ENCODE measurements at places on chromosomes 11 and 22.

- ATAC-seq, result no peak
Measured at GRCh38 chr11:1959786-1960185, 12.7 kb downstream of the MRPL23 start.

GRCh38 chr11:116579031-116579653 lies 193.6 kb downstream of the BUD13 start:
- ATAC-seq, result no peak

DNA sequence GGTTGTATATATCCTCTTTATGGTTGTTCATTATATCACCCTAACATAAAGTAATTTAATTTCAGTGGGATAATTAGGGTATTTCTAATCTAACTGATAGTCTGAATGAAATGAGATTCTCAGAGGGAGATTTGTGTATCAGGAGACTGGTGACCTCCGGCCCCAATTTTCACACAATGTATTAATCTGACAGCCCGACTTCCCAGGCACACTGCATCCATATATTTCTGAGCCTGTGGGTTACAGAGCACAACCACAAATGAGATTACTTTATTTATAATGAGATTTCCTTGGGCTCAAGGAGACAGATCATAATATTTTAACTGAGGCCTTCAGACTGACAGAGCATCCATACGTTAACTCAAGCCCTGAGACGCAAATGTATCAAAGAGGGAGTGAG lies 125.9 kb downstream of the RCN1 start:
- no peak for ATAC-seq

DNA sequence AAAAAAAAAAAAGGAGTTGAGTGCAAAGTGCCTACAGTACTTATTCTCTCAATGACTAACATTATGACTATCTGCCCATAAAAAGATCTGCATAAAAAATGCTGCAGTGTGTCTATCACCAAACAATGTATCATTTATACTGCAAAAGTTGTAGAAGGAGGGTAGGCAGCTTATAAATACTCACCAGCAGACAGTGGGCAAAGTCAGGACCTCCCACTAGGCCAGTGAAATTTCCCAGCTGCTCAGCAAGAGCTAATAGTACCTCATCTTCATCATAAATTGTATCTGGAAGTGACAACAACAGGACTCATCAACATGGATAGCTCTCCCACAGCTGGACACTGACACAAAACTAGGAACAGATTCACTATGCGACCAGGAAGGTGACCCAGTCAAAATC lies 1.6 kb downstream of the PPP2R1B start:
- no peak for ATAC-seq

DNA sequence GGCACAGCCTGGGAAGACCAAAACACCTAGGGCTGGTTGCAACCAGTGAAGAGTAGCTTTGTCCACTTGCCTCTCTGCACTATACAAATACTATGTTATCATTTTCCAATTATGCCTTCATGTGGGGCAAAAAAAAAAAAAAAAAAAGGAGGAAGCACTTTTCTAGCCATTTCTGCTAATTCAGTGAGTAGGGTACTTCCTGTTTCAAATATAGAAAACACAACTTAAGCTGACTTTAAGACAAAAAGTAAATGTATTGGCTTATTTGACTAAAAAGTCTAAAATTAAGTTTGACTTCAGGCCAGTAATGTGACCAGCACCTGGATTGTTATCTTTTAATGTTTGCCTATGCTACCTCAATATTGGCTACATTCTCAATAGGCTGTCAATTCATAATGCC lies 15.3 kb downstream of the CCDC73 start:
- ATAC-seq, result no peak

GRCh38 chr22:33051960-33052839 lies 6.0 kb downstream of the SYN3 start:
- ATAC-seq, result no peak

DNA sequence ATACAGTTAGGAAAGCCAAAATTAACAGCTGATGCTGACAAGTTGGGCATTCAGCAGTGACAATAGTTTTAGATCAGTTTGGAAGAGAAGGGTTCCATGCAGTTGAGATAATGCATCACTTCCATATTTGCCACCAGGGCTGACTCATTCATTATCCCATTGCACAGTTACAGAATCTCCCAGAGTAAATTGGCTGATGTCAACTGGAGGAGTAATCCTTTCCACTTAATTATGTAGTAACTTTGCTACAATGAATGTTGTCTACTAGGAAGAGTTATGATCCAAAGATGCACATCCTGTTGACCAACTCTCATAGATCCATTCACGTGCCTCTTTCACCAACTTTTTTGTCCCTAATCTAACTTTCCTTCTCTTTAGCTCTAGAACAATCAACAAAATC lies 123.3 kb upstream of the LUZP2 start:
- ATAC-seq, result no peak

DNA sequence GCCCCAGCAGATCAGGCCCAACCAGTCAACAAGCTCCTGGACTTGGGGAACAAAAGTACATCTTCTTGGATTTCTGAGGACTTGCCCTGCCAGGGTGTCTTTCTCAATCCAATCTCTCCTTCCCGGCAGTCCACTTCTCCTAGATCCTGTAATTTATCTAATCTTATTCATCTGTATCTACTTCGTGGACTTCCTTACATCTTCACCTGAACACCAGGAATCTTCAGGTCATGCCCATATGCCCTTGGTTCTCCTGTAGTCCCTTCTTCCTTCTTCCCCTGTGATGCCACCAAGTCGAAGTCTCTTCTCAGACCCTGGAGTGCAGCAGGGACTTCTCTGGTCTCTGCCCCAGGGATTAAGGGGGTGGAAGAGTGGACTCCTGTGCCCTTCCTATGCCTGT lies 100.3 kb downstream of the ZNF280B start:
- no peak for ATAC-seq

DNA sequence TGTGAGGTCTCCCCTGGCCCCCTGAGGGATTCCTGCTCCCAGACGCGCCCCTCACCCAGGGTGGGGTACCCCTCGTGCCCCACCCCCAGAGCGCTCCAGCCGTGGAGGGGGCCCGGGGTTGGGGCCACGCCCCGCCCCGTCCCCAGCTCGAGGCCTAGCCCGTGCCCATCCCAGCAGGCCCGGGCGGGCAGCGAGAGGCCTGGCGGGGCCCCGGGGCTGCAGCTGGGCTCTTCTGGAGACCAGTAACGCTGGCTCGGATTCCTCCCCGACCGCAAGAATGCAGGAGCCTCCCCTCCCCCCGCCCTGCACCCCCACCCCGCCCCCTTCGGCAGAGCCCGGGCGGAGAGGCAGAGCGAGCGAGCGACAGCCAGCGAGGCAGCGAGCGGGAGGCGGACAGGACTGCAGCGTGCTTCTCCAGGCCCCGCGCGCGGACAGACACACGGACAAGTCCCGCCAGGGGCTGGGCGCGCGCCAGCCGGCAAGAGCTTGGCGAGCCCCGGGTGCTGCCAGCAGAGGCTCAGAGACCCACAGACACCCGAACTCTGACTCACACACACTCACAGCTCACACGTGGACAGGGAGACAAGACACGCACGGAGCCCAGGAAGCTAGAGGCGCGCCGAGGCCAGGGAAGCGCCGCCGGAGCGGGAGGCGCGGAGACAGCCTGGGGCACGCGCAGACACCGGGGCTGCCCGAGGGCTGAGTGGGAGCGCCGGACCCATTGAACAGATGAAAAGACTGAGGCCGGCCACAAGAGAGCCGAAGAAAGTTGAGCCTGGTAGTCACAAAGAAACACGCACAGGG lies 15.2 kb downstream of the BCL9L start:
- ATAC-seq, result peak; percentile 12

GRCh38 chr11:91174734-91175133 lies 951.9 kb upstream of the CHORDC1 start:
- no peak for ATAC-seq

DNA sequence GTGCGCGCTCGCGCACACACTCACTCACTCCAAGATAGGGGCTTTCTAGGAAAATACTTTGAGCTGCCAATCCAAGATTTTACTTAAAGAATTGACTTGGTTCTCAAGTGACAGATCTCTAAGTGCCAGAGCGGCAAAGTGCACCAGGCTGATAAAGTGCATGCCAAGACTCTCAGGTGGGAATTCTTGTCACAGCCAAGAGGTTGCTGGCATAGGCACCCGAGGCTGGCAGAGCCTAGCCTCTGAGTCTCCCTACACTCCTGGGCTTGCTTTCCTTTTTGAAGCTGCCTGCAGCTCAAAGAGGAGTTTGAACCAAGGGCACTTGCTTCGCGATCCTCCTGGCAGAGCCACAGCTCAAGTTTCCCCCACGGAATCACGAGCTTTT lies 2.5 kb upstream of the ADM start:
- no peak for ATAC-seq

GRCh38 chr11:65078151-65078550 lies 5.7 kb downstream of the CDCA5 start:
- peak; percentile 90 for ATAC-seq

- no peak for ATAC-seq
Measured at GRCh38 chr22:26416256-26416655, 12.8 kb upstream of the ASPHD2 start.

- ATAC-seq, result no peak
Measured at GRCh38 chr11:60786811-60787567, 1.9 kb downstream of the MS4A10 start.

GRCh38 chr11:34907934-34908593 lies 8.1 kb downstream of the APIP start:
- ATAC-seq, result no peak

DNA sequence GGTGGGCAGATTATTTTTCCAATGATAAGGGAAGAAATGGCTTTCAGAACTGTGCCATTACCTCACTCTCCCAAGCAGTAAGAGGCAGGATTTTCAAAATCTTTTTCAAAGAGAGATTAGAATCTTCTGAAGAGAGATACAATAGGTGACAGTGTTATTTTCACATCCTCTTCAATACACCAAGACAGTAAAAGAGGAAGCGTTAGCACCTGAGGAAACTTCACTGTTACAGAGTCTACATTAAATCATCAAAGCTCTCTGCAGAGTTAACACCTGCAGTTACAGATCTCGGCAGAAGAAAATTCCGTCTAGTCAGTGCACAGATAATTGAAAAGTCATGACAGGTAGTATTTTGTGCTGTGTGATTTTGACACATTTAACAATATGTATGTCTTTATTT lies 144.9 kb downstream of the PGR start:
- no peak for ATAC-seq

DNA sequence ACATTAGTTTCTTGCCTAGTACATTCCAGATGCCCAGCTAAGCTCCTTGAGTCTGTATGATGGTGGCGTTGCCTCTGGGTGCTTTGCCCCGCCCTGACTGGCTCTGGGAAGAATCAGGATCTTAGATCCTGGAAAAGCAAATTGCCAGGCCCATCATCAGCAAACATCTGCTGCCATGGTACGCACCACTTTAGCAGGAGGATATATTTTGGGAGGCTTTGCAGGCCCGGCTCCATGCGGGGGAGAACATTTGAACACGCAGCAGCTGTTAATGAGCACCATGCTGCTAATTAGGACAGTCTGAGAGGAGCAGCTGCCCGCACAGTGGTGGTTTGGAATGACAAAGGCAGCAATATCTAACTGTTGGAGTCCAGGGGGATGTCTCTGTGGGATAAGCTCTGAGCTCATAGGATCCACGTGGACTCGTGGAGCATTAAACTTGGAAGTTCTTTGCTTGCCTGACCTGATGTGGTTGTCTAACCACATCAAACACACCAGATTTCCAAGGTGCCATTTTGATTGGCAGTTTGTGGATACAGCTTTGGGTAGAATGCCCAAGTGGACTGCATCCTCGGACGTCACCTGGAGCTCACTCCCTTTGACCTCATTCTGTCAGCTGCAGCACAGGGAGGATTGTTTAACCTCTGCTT lies 217.0 kb upstream of the ZBED5 start:
- no peak for ATAC-seq

- peak; percentile 25 for ATAC-seq
Measured at GRCh38 chr11:74085542-74085892, 76.6 kb upstream of the UCP3 start.

DNA sequence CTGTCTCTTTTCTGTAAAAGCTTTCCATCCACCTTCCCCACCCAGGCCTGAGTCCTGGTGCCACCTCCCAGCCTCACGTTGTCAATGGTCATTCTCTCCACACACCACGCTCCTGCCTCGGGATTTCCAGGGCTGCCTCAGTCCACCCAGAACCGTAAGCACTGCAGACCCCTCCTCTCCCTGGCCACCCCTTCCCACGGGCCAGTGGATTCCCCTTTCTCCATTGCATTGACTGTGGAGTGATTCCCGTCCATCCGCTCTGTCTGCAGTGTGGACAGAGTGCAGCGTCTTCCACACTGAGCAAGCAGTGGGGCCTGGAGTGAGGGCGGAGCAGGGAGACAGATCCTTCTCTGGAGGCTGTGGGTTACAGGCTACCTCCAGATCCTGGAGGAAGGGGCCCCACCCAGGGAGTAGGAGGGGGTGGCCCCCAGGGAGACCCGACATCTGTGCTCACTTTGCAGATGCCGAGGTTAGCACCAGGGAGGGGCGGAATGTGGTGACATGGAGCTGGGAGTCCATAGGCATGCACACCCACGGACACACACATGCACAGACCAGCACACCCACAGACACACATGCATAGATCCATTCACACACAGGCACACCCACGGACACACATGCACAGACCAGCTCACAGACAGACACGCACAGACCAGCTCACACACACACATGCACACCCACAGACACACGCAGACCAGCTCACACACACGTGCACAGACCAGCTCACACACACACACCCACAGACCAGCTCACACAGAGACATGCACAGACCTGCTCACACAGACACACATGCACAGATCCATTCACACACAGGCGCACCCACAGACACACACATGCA lies 109.6 kb upstream of the B3GAT1 start:
- ATAC-seq, result no peak

- ATAC-seq, result no peak
Measured at GRCh38 chr22:21012446-21013407, 2.2 kb upstream of the P2RX6 start.

DNA sequence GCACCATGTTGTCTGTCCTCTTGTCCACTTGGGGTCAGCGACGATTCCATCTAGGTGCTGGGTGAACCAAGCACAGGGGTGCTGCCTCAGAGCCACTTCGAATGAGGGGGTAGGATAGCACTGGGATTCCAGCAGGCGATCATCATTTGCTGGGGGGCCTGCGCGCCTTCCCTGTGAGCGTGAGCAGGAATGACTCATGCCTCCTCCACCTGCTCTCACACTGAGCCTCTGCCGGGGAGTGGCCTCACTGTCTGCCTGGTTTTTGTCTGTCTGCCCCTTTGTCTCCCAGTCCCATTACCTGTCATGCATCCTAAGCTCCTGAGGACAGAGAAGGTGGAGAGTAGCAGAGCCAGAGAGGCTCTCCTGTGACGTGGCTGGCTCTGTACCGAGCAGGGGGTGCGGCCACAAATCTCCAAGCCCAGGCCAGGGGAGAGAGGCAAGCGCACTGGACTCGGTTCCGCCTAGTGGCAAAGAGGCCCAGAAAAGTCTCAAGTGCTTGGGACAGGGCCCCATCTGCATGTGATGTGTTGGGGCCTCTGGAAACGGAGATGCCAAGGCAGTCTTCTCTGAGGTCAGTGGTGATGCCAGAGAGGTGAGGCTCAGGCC lies 30.8 kb downstream of the RSPH14 start:
- ATAC-seq, result no peak

Measured in activated CD4-positive, CD25-positive, alpha-beta regulatory T cell treated with anti-CD3 and anti-CD28 coated beads, Interleukin-2, amount 50 U/mL, for 24 hours (primary cell).